ENCODE measurements at places on chromosomes 5 and 9. TPM values are rescaled to one million over a fixed set of nuclear protein-coding genes. Genes with fewer than 3 reads are reported as not detected.

DNA sequence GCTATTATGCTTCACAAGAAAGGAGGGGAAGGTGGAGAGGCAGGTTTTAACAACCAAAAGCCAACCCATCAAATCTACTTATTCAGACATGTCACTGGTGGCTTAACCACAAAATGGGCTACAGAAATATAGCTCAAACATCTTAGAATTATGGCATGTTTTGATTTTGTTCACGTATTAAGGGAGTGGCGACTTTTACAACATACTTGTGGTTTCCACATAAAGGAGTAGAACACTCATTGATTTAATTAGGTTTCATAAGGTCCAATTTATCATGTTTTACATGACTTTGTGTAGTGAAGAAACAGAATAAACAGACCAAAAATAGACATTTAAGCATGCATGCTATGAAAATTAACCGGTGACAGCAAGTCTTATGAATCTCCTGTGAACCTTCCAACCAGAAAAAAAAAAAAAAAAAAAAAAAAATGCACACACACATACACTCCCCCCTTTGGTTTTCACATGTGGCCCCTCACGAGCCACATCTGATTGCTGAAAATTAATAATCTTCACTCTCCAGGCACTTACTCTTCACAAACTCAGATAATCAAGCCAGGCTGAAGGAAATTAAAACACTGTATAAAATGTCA is 5.4 kb downstream of the ZNF608 start:
- peak; percentile 47 for DNase-seq

GRCh38 chr9:116817762-116818161 is 130.7 kb downstream of the TRIM32 start:
- no peak for DNase-seq

DNA sequence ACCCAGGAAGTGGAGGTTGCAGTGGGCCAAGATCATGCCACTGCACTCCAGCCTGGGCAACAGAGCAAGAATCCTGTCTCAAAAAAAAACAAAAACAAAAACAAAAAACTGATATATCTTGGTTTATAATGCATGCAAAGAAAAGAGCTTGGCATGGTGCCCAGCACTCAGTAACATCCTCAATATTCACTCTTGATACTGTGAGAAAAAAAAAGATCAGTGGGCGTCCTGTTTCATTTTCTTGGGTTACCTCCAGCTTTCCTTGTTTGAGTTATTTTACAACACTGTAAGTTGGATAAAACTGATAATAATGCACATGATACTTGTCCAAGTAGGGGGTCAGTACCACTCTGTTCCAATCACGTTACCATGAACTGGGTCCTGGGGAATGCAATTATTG is 7.8 kb downstream of the PHYHD1 start:
- no peak for DNase-seq

GRCh38 chr9:136346157-136346481 is 17.4 kb downstream of the DNLZ start:
- no peak for DNase-seq

- no peak for DNase-seq
Observed at GRCh38 chr5:62199792-62200716, 106.0 kb upstream of the KIF2A start.

DNA sequence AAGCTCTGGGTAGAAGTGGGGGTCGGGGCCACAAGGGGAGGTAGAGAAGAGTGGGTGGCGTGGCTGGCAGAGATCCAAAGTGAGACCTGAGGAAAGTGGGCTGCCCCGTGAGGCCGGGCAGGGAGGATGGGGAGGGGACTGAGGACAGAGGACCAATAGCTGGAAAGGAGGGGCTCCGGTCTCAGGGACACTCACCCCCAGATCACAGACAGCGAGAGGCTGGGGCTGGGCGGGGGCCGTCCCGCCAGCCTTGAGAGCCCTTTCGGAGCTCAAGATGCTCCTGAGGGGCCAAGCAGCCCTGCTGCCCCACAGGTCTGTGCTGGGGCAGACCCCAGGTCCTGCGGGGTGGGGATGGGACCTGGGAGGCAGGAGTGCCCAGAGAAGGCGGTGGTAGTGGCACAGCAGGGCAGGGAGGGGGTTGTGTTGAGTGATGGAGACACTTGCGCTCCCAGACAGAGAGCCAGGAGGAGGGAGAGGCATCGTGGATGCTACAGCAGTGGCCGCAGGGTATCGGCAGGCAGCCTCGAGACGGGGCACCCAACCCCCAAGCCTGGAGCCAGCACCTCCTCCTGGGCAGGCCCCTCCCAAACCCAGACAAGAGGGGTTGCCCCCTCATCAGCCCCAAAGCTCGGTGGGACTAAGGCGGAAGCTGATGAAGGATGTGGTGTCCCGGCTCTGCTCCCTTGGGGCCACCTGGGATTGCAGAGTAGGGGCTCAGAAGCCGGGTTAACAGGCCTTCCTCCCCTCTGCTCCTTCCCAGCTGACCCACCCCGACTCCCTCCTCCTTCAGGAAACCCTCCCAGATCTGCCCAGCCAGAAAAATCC is 3.4 kb downstream of the SARDH start:
- no peak for DNase-seq

DNA sequence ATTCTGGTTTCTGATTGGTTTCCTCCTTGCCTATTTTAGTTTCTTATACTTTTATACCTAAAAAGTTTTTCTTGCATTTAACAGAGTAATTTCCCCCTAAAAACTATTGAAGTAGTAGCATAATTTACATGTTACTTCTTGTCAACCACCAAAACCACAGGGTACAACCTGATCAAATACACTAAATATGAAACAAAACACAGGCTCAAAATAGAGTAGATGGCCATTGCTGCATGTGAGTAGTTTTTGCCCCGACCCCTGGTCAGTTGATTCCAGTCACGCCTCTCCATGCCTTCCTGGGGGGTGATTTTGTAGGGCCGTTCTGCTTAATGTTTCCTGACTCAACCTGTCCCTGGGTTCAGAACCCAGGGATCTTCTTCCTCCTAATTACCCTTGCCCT is 101.8 kb downstream of the TLE4 start:
- no peak for DNase-seq

Gene C5orf52
- not detected for total RNA-seq
